ENCODE measurements at places on chromosomes 2 and 18. TPM values are rescaled to one million over a fixed set of nuclear protein-coding genes. Genes with fewer than 3 reads are reported as not detected.
A peak's percentile ranks its signal among the peaks of the same experiment; 100 is the strongest.

DNA sequence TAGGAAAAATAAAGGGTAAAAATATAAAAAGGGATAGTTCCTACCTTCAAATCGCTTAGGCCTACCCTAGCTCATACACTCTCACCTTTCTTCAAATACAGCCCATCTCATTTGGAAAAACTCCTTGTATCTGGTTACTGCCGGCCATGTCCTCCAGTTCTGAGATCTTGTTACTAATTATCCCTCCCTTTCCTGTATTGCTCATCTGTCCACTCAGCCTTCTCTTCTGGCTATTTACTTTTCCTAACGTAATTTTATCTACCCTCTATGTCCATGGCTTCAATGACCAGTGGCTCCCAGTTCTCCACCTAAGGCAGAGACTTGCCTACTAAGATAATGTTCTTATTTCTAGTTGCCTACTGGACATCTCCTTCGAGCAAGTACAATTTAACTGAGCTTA, 342.9 kb upstream of the ACVR2A start:
- no peak for DNase-seq

- DNase-seq, result no peak
Observed at GRCh38 chr2:41710944-41711343, 336.9 kb upstream of the PKDCC start.

DNA sequence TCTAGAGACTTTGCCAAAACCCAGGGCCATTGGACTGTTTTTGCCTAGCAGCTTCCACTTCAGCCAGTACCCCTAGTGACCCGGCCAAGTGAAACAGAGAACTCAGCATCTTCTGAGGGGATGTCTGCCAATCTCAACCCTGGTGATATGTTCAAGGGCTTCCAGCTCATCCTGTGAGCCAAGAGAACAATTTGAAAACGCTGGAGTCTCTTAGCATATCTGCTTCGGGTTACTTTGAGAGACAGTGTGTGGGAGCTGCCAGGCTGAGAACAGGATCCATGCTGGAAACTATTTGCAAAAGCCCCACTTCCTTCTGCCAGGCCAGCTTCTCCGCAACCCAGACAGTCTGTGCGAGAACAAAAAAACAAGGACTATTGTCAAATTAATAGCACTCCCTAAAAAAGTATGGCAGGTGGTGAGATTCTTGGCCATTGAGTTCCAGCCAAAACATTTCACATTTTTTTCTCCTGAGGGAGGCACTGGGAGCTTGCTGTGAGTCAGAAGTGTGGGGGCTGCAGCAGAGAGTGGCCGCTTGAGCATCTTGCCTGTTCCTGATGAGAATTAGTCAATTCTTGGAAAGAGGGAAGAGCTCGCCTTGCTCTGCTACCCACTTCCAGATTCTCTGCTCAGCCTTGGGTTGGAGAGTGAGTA, 395.6 kb upstream of the TRIB2 start:
- DNase-seq, result peak; percentile 13

SLC5A7 gene
- not detected for total RNA-seq

PAX8 gene
- total RNA-seq, result 0.27 TPM

DNA sequence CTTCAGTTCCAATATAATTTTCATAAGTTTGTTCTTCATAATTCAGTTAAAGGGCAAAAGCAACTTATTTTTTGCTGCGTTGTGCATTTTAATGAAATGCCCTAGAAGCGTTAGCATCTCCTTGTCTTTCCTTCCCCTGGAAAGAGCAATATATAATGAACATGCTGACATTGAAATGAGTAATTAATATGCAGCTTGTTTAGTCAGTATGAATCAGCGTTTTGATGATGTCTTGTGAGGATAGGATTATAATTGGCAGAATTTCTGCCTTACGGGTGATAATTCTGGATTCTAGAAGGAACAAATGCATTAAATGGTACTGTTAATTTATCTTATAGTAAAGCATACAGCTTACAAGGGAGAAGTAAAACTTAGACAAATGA, 152.3 kb upstream of the MMADHC start:
- DNase-seq, result no peak

DNA sequence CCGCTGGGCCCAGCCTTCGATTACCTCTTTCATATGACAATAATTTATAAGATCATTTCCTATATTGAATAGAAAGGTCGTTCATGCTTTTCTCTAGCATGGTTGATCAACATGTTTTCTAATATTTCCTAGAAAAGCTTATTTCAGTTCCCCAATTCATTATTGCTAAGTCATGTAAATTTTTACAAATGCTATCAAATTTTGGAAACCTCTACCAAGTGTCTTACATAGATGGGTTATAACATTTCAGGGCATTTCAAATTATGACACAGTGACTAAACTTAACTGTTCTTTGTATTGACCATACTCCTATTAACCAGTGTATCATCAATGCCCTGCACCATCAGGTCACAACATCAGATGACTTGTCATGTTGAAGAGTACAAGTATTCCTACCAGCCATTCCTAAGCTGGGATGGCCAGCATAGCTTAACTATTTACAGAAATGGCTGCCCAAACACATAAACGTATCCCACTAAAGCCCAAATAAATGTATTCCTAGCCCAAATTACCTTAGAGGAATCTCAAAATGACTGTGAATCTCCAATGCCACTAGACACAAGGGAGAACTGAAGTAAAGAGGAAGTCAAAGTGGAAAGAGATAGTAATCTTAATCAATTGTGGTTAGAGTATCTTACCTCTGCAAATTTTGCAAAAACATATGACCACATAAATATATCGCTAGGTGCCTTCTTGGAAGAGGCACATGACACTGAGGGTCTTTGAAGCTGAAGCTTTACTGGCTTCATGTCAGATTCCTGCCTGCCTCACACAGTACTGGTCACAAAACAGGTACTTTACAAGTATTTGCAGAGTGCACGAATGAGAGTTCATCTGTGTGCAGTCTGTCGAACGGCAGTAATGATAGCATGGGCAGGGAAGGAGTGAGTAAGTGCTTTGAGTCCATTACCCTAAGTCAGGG, 87.3 kb upstream of the TLK1 start:
- DNase-seq, result no peak

DSG3 gene
- not detected for total RNA-seq

DNA sequence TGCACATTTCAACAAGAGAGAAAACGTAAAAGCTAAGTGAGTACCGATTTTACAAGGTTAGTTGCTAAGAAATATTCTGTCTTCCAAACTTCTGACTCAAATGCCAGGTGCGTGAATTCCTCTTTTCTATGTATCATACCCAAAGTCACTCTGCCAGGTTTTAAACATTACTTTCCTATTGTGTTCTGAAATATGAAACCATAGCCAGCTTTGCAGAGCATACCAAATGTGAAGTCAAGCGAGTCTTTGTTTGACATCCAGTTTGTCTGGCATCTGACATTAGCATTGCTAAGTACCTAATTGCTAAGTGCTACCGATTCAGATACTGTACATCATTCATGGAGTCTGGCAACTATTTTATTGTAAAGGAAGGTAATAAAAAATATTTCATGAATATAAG, 321.9 kb upstream of the GALNT5 start:
- DNase-seq, result no peak

ZEB2 gene
- total RNA-seq, result 24.2 TPM

DNA sequence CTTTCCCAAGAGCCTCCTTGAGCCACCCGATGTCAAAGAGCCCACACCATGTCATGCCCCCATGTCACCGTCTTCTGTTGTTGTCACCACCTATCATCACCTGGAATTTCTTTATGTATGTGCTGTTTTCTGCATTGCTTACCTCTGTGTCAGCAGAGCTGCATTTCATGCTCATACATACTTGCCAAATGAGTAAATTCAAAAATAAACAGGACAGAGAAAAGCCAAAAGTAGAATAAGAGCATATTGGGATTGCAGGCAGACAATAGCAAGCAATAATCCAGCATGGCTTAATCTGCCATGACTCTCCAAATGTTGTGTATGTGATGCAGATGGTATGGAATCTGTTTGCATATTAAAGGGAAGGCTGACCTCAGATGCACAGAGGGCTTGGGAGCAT, 15.3 kb upstream of the RGPD4 start:
- no peak for DNase-seq

DNA sequence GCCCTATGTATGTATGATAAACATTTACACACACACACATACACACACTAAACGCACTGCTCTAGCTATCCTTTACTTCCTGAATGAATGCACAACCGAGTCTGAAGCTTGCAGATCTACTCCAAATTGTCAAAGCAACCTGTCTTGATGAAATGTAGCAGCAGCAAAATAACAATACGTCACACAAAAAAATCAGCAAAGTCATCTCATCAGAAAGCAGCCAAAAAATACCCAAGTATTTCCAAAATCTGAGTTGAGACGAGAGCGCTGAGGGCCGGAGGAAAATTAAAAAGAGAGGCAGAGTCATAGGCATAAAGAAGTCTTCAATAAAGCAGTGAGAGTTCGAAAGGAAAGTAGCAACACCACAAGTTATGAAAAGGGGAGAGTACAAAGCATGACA, 67.7 kb downstream of the ZNF521 start:
- DNase-seq, result no peak

CNGA3 gene
- total RNA-seq, result not detected

ZSWIM2 gene
- not detected for total RNA-seq

Data from gastrocnemius medialis (tissue), 4 donors.